ENCODE measurements at places on chromosomes 1 and 21. TPM values are rescaled to one million over a fixed set of nuclear protein-coding genes. Genes with fewer than 3 reads are reported as not detected.

GRCh38 chr21:39127506-39127905 is 55.7 kb downstream of the PSMG1 start:
- no peak for ATAC-seq

The C4BPA gene
- total RNA-seq, result not detected

- ATAC-seq, result no peak
Measured at GRCh38 chr1:203693721-203694120, 67.1 kb downstream of the ATP2B4 start.

The C2CD2 gene
- total RNA-seq, result 16.4 TPM

DNA sequence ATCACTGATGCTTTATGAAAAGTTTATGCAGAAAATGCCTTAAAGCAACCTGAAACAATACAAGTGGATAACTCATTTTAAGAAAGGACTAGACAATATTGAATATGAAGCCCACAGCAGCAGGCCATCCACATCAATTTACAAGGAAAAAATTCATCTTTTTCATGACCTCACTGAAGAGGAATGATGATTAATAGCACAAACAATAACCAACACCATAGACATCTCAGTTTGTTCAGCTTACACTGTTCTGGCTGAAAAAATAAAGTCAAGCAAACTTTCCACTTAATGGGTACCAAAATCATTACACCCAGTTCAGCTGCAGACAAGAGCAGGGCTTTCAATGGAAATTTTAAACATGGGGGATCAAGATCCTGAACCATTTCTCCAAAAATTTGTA is 380.6 kb upstream of the NEGR1 start:
- no peak for ATAC-seq

DNA sequence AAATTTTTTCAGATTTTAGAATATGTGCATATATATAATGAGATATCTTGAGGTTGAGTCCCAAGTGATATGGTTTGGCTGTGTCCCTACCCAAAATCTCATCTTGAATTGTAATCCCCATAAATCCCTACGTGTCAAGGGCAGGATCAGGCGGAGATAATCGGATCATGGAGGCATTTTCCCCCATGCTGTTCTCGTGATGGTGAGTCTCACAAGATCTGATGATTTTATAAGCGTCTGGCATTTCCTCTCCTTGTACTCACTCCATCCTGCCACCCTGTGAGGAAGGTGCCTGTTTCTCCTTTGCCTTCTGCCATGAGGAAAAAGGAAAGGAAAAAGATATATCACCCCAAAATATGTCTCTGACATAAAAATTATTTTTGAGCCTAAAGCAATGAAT is 64.6 kb downstream of the TOR3A start:
- ATAC-seq, result no peak

- no peak for ATAC-seq
Measured at GRCh38 chr1:18711536-18712251, 81.0 kb downstream of the PAX7 start.

DNA sequence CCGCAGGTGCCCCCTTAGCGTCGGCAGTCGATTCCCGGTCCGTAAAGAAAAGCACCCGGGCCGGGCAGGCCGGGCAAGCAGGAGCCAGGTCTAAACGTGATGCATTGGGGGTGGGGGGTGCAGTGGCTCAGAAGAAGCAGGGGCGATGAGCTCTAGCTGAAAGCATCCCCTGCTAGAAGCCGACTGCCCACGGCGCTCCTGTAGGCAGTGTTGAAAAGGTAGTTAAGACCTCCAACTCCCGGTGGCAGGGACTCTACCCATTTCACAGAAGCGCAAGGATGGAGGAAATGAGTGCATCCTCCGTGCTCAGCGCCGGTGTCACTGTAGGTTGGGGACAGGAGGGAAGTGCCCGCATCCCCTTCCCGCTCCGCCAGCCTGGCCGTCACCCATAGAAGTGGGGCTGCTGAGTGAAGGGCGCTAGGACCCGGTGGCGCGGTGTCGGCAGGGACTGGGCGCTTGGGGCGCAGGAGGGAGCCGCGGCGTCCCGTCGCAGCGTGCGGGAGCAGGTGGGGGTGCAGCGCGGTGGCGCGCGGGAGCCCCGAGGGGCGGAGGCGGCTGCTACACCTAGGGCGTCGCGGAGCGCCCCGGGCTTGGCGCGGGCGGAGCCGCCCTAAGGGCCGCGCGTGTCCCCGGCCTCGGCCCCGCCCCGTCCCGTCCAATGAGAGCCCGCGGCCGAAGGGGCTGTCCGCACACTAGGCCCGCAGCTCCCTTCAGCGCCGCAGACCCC is at the start of gene WNT2B:
Gene WNT2B, plus strand, starts transcription at position 688 of the 727 bp plus-strand sequence. CDS start 298 bp downstream, outside the sequence.
- peak; percentile 64 for ATAC-seq

GRCh38 chr1:236020359-236021219 is 44.3 kb downstream of the NID1 start:
- ATAC-seq, result peak; percentile 19

The FMO4 gene
- total RNA-seq, result 0.54 TPM

GRCh38 chr1:200974711-200975110 is 48.8 kb downstream of the KIF21B start:
- ATAC-seq, result no peak

The MED8 gene
- total RNA-seq, result 41.1 TPM

The NES gene
- total RNA-seq, result 34.3 TPM

- no peak for ATAC-seq
Measured at GRCh38 chr1:198220428-198220827, 63.6 kb downstream of the NEK7 start.

The PPIAL4G gene
- total RNA-seq, result not detected
